ENCODE measurements at places on chromosomes 4 and X. TPM values are rescaled to one million over a fixed set of nuclear protein-coding genes. Genes with fewer than 3 reads are reported as not detected.

STK26 gene
- 50.2 TPM for polyA plus RNA-seq

ARAP2 gene
- 0.83 TPM for polyA plus RNA-seq

LRPAP1 gene
- polyA plus RNA-seq, result 73.2 TPM

GRPEL1 gene
- 35.6 TPM for polyA plus RNA-seq

SPANXN4 gene
- polyA plus RNA-seq, result not detected

GPR50 gene
- not detected for polyA plus RNA-seq

SNX12 gene
- polyA plus RNA-seq, result 78.3 TPM

CXCL9 gene
- 0.26 TPM for polyA plus RNA-seq

DNA sequence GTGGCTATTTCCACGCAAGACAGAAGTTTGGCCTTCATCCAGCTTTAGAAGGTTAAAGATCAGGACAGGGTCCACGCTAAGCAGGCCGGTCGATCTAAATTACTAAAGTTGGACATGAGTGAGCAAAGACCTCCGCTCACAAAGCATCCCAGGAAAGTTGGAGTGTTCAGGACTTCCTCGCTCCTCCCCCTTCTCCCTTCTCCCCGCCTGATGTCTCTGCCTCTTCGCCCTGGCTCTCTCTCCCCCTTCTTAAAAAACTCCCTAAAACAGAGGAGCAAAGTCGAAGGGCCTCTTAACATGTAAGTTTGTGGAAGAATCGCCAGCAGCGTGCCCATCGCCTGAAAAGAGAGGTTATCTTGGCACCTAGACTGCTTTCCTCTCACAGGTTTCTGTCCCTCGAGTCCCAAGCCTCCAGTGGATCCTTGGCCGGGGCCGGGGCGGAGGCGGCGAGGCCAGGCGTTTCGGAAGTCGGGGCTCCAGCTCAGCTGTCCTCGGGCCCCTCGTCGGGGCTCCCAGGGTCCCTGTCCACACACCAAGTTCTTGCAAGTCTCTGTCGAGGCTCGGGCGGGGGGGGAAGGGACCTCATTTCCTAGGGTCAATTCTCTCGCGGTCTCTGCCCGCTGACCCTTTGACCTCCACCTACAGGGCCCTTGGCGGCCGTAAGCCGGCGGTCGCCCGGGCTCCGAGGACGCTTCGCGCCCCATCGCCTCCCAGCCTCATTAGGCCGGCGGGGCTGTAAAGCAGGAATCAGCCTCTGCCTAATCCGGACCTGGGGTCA lies 7.6 kb downstream of the ZIC3 start:
- no peak for DNase-seq

GRCh38 chr4:141636771-141637460 lies 533 bp downstream of the IL15 start:
- peak; percentile 34 for DNase-seq

- no peak for DNase-seq
These were observed 1614.4 kb downstream of the PCDH19 start for GRCh38 chrX:98795636-98796035.

DNA sequence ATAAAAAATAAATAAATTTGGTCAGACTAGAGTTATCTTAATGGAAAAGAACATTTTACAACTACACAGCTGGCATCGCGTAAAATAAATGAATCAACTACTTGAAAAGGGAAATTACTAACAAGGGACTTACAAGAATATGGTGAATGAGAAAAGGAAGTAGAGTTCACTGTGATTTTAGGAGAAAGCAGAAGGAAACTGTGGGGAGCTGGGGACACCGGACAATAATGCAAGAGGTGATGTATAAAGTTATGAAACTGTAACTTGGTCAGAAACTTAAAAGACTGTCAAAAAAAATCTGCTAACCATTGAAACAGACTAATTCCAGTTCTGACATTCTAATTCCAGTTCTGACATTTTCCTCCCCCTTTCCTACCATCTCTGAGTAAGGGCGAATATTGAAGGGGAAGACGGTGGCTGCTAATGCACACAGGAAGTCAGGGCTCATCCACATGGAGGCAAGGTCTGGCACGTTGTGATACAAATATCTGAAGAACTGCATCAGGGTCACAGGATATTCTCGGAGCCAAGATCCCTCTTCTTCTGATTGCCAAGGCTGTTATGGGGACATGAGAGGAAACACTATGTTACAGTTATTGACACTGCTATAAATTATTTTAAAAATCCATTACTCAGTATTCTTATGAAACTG lies 170.5 kb downstream of the CDS1 start:
- DNase-seq, result no peak

DNA sequence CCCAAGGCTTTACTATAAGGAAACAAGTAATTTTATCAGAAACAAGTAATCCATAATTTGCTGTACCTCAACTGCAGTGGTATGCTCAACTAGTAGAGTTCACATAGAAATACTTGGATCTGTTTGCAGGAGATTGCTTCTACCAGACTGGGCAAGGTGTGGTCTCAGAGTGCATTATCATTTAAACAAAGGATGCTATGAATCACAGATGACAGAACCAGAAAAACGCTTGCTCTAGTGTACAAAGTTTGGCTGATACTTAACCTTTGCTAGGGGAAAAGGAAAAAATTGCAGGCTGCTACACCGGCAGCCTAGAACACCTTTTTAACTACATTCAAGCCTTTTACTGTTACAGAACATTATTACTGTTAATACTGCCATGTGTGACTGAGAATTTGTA lies 97.1 kb downstream of the ENOX2 start:
- DNase-seq, result no peak

DNA sequence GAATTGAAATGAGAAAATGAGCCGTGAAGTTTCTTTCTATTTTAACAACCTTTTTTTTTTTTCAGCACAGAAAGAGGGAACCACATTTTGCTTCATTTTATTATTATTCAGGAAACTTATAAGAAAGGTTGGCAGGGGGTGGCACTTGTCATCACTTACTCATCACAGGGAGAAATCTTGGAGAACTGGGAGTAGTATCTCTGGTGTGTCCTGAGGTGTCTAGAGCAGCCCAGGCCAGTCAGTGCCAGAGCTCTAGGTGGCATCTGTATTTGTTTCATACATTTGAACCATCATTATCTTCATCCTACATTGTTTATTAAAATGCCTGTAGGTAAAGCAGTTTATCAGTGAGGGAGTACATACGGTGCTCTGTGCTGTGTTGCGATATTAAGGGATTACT lies 43.8 kb upstream of the ARHGAP24 start:
- no peak for DNase-seq

DNA sequence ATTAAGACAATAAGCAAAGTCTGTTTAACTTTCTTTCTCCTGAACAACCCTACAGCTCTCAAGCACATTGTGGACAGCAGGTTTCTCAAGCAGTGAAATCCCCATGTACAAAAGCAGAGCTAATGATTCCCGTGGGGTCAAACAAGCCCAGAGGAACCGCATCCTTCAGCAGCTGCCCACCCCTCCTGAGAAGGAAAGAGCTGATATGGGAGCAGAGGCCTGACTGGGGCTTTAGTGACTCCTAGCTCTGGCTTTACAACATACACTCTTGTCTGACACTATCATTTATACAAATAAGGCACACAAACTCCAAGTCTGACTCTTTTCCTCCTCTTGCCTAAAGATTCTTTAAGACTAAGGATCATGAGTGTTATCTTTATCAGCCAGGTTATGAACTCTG lies 32.8 kb downstream of the HDAC8 start:
- DNase-seq, result peak; percentile 16

- no peak for DNase-seq
These were observed 66.9 kb upstream of the PCDH7 start for GRCh38 chr4:30653291-30653690.

GRCh38 chrX:120260369-120260768 lies 9.8 kb downstream of the ZBTB33 start:
- DNase-seq, result no peak

- DNase-seq, result peak; percentile 81
These were observed 110.7 kb downstream of the GNL3L start for GRCh38 chrX:54640736-54641135.

DNA sequence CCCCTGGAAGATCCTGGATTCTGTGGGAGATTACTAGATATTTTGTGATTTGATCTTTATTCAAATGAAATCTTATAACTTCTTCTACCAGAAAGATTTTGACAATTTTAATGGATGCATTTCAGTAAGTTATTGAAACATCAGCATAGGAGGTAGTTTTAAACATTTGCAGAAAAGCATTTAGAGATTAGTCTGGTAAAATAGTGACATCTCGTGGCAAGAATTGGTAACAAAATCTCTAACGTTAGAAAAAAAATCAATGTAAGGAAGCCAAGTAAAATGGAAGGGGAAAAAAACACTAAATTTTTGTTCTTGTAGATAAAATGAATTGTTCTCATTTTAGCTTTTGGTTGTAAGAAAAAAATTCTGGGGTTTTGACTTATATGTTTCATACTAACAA lies 73.3 kb downstream of the TASL start:
- peak; percentile 49 for DNase-seq

DNA sequence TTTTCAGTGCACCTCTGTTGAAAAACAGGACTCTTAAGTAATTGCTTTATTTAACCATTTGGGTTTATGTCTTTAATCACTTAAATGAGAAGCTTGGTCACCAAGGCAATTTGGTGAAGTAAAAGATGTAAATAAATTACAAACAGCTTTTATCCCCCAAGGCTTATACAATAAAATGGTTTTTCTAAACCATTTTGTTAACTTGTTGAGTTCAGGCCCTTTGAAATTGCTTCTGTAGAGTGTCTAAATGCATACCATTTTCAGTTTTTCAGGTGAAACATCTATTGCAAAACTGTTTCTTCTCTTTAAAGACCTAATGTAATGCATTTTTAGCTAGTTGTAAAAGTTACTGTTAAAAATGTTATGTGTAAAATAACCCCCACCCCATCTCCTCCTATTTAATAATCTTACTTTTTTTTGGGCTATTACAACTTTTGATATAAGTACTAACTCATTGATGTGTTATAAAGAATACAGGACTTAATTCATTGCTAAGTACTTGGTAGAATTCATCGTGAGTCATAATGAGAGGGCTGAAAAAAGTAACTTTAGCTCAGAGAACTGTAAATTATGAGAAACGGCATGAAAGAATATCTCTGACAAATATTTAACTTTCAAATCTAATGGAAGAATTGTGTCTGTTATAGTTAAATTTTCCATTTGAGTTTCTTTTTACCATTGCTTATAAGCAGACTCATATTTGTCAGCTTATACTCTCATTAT lies 4.5 kb downstream of the RAPGEF2 start:
- no peak for DNase-seq

- no peak for DNase-seq
These were observed 318.7 kb upstream of the TECRL start for GRCh38 chr4:64727960-64728359.

GRCh38 chr4:24995346-24995919 lies 35.3 kb downstream of the LGI2 start:
- DNase-seq, result no peak

DNA sequence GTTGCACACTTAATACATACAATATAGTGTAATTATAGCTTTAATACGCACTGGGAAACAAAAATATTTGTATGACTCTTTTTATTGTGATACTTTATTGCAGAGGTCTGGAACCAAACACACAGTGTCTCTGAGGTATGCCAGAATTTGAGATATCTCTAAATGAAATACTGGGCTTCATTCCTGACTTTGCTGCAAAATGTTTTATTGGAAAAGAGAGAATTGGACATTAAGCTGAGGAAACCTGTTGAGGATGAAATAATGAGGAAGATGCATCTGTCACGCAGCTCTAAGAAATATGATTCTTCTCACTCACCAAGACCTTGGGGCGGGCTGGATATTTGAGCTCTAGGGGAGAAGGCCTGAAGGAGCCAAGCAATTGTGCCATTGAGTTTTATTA lies 242.1 kb downstream of the CPE start:
- no peak for DNase-seq

- no peak for DNase-seq
These were observed 129.3 kb downstream of the CPEB2 start for GRCh38 chr4:15131551-15131950.

GRCh38 chrX:109922190-109922589 lies 80.7 kb upstream of the TMEM164 start:
- DNase-seq, result no peak

Measured in muscle of arm (tissue), 14 donors.